ENCODE measurements at places on chromosomes 3 and 15. TPM values are rescaled to one million over a fixed set of nuclear protein-coding genes. Genes with fewer than 3 reads are reported as not detected.

FBXL2 gene
- 33.1 TPM for total RNA-seq

PLA1A gene
- total RNA-seq = not detected

RYR3 gene
- total RNA-seq = not detected

GRCh38 chr3:71110385-71111222, 472.9 kb downstream of the FOXP1 start:
- no peak for DNase-seq

DNA sequence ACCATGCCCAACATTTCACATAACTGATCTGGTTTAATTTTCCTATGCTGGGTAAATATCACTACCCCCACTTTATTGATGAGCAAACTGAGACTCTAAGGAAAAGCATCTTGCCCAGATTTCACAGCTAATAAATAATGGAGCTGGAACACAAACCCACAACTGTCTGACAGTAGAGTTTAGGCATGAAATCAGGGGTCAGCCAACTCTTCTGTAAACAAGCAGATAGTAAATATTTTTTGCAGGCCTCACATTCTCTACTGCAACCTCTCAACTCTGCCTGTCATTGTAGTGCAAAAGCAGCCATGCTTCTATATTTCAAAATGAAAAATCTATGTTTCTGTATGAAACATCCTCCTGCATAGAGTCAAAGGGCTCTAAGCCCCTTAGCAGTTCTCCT, 111.5 kb downstream of the ERC2 start:
- DNase-seq = no peak

- DNase-seq = no peak
Observed at GRCh38 chr3:190456770-190457169, 7.1 kb upstream of the TMEM207 start.
